Osteocyte (in vitro differentiated cells): ENCODE measurements at places on chromosomes 1 and 21. TPM values are rescaled to one million over a fixed set of nuclear protein-coding genes. Genes with fewer than 3 reads are reported as not detected.

- no peak for DNase-seq
Observed at GRCh38 chr1:176802316-176802715, 339.3 kb downstream of the PAPPA2 start.

- DNase-seq: no peak
Observed at GRCh38 chr1:75502776-75503175, 108.1 kb downstream of the SLC44A5 start.

GRCh38 chr1:207025146-207025880 lies 7.2 kb downstream of the C1orf116 start:
- no peak for DNase-seq

- DNase-seq: no peak
Observed at GRCh38 chr1:110310300-110310699, 28.9 kb upstream of the RBM15 start.

DNA sequence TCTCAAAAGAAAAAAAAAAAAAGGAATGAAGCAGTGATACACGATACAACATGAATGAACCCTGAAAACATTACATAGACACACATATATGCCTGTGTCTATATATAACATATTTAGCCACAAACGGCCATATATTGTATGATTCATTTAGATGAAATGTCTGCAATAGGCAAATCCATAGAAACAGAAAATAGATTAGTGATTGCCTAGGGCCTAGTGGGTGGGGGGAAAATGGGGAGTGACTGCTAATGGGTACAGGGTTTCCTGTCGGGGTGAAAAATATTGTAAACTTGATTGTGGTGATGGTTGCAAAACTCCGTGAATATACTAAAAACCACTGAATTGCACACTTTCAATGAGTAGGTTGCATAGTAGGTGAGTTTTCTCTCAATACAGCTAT lies 6.0 kb upstream of the H6PD start:
- no peak for DNase-seq

Gene EPHB2
- total RNA-seq: 32.5 and 33.6 TPM in 2 replicates

Gene SELENBP1
- 8.1 and 10.2 TPM in 2 replicates for total RNA-seq
